Activated T-helper 17 cell treated with anti-CD3 and anti-CD28 coated beads, Interleukin-2, amount 50 U/mL, for 72 hours (primary cell): ENCODE measurements at places on chromosomes 1 and 21. TPM values are rescaled to one million over a fixed set of nuclear protein-coding genes. Genes with fewer than 3 reads are reported as not detected.

GRCh38 chr1:28927266-28927647 is 12.9 kb downstream of the EPB41 start:
- no peak for ATAC-seq

The ZNF648 gene
- total RNA-seq: 0.21 TPM

DNA sequence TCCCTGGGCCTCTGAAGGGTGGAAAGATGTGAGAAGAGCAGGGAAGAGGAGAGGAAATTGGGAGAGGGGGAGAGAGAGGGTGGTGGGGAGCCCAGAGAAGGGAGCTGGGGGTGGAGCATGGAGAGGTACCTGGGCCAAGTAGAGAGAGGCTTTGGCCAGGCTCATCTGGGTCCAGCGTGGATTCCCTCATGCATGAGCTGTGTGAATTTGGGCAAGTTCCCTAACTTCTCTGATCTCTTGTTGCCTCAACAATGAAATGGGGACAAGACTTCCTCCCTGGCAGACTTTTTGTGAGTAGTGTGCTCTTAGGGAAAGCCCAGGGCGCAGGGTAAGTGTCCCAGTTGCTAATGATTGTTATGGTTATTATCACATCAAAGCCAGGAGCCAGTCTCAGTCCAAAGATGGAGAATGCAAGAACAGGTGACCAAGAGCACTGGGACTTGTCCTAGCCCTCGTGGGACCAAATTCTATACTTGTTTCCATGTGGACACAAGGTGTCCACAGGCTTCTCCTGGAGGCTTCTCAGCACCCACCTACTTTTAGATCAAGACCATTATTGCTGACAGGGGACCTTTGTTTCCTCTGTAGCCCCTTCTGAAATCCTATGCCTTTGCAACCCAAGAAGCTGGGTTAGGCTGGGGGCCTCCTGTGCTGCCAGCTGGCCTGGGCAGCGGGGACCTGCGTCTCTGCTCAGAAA is 13.9 kb downstream of the IL6R start:
- ATAC-seq: peak; percentile 7

The EFHD2 gene
- 90.4 TPM for total RNA-seq

The GPR161 gene
- 1.1 TPM for total RNA-seq

GRCh38 chr1:92934395-92935378 is 26.6 kb downstream of the DIPK1A start:
- ATAC-seq: no peak

DNA sequence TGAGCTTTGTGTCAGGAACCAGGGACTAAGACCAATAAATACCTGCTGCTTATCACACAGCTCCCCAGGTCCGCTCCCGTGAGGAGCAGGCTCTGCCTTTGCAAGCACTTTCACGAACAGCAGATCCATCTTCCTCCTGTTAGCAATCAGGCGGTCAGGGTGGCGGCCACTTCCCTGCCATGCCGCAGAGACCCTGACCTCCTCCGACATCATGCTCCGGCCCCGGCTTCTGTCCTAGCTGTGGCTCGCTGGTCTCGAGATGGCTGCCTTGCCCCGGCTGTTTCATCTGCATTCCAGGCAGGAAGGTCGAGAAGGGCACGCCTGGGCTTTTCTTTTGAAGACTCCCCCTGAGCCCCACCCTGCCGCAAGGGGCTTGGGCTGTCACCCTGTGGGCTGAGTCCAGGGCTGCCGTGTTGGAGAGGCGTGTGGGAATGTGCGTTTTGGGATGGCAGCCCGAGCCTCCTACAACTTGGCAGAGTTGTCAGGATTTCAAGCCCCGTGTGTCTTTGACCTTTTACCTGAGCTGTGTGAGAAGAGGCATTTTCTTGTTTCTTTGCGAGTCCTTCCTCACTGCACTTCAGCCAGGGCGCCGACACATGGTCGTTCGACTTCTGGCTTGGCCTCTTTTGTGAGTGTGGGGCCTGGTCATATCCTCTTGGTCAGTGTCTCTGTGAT is 59.5 kb downstream of the AGPAT3 start:
- ATAC-seq: no peak

The SYNC gene
- not detected for total RNA-seq

GRCh38 chr1:203652724-203653461 is 26.3 kb downstream of the ATP2B4 start:
- ATAC-seq: peak; percentile 64

DNA sequence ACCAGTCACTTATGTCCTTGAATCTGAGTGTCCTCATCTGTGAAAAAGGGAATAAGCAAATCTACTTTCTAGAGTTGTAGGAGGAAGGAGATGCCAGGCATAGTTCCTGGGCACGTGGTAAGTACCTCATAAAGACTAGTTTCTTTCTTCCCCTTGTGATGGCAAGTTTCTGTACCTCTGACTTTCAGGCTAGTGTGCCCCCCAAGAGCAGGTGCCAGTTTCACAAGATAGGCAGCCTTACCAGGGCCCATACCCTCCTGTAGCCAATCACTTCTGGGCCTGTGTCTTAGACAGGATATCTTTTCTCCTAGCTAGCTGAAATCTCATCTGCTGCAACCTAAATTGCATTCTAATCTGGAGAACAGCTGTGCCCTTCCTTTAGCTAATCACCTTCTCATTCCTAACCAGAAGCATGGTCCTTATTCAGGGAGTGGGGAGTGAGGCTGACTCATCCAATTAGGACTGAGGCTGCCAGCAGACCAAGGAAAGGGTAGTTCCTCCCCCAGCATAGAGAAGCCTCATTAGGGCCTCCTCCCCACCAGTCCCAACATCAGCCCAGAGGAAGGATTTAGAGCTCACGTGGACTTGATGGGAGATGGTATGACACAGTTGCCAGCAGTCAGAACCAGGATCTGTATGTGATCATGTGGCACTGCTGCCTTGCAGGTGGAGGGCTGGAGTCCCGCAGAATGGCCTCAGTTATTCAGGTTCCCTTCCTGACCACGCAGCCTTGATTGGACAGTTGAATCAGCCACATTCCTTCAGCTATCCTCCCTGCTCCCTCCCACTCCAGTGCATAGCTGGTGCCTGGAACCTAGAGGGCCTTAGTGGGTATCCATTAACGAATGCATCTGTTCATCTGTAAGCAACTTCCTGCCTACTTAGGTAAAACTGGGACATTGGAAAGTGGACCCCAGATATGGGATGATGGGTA is 7.9 kb downstream of the KLHDC8A start:
- no peak for ATAC-seq

- ATAC-seq: no peak
Measured at GRCh38 chr1:235018161-235018560, 110.5 kb downstream of the TOMM20 start.

DNA sequence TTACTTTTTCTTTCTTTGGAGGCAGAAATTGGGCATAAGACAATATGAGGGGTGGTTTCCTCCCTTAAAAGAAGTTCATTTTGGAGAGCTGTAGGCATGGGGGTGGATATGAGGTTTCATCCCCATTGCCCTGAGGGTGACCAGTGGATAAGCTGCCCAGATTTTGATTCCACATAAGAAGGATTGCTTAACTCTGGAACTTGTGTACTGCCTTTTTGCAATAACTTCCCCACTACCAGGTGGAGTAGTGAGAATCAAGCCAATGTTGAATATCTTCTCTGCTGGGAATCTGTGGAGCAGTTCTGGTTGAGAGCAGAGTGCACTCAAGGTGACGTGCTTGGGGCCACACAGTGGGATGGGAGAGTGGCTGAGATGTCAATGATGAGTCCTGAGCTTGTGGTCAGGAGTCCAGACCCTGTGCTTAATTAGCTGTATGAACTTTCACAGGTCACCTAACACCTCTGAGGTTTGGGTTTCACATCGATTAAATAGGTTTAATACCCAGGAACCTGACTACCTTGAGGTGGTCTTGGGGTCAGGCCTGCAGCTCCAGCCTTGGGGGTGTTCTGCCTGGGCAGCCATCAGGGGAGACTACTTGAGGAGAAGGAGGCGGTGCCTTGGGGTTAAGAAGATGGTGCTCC is 152.9 kb downstream of the FCRL5 start:
- ATAC-seq: no peak

The DENND2C gene
- 1.0 TPM for total RNA-seq

The ADAMTSL4 gene
- total RNA-seq: 0.29 TPM

The VSIG8 gene
- total RNA-seq: not detected

DNA sequence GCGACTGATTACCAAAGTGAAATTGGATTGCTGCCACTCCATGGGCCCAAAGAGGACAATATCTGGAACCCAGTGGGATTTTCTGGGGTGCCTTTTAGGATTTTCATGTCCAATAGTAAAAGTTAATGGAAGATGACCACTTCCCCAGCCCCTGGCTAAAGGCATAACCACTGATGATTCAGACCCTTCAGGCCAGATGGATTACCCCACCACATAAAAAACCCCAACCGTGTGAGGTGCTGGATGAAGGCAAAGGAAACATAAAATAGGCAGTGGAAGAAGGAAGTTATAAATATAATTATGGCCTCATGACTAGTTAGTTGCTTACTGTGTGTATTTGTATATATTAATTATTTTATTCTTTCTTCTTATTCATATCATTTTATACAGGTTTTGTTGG is 40.2 kb upstream of the IL10 start:
- no peak for ATAC-seq

The GPR37L1 gene
- not detected for total RNA-seq

- ATAC-seq: no peak
Measured at GRCh38 chr1:115224636-115225035, 113.4 kb downstream of the NGF start.

DNA sequence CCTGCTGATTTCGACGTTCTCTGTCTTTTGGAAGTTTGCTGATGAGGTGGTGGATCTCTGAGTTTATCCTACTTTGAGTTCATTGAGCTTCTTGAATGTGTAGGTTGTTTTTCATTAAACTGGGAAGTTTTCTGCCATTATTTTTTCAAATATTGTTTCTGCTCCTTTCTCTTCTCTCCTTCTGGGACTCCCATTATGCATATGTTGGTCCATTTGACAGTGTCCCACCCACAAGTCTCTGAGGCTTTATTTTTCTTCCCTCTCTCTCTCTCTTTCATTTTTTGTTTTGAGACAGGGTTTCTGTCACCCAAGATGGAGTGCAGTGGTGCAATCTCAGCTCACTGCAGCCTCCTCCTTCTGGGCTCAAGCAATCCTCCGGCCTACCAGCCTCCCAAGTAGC is 11.7 kb downstream of the TNFRSF18 start:
- ATAC-seq: no peak

DNA sequence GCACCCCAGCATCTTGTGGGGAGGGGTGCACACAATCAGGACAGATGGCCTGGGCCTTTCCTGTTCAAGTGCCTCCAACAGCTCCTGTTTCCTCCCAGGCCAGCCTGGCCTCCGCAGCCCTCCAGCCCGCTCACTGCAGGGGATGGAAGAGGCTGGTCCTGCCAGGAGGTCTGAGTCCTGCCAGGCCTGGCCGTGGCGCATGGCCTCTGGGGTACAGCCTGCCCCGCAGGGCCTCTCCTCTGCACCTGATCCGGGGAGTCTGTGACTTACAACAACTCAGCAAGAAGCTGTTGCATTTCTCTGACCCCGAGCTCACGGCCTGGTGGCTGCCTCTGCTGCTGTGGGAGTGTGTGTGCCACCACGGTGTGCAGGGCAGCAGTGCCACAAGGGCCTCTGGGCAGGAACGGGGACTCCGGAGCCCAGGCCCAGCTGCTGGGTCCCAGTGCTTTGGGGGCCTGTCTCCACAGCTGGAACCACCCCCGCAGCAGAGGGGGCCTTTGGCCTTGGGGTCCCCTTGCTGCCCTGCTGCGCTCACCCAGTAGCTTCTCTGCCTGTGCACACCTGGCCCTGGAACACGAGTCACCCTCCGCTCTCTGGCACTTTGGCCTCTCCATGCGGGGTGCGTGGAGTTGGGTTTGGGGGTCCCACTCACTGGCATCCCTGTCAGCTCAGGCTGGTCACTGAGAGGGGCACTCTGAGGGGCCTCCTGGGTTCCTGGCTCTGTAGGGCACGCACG is 17.4 kb upstream of the LRRC3 start:
- ATAC-seq: no peak

- no peak for ATAC-seq
Measured at GRCh38 chr1:53532912-53533311, 73.7 kb downstream of the DMRTB1 start.

DNA sequence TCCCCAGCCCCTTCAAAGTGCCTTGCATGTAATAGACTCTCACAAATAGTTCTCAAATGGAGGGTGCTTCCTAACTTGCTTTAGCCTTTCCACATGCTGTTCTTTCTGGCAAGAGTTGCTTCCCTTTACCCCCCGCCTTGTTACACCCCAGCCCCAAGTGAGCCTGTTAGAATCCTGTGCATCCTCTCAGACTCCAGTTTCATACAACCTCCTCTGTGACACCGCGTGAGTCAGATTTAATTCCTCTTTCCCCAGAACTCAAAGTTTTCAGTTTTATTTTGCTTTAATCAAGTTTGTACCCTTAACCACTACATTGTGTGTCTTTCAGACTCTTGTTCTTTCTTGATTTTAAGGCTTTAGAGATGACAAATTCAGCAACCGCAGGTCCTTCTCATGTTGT is 234.5 kb upstream of the HOOK1 start:
- ATAC-seq: no peak

The MCOLN2 gene
- total RNA-seq: 25.6 TPM

The CD1B gene
- total RNA-seq: not detected

The GPA33 gene
- total RNA-seq: 0.58 TPM

The CASQ1 gene
- total RNA-seq: not detected

The KCNN3 gene
- total RNA-seq: 0.37 TPM

GRCh38 chr1:191174298-191174697 is 696.6 kb upstream of the BRINP3 start:
- no peak for ATAC-seq

GRCh38 chr1:95089650-95090287 is 17.0 kb upstream of the ALG14 start:
- no peak for ATAC-seq

The GBP3 gene
- 5.7 TPM for total RNA-seq

GRCh38 chr1:231591466-231591865 is 35.1 kb upstream of the DISC1 start:
- ATAC-seq: no peak

The TMEM63A gene
- 242 TPM for total RNA-seq

- ATAC-seq: no peak
Measured at GRCh38 chr1:4085546-4085945, 185.5 kb upstream of the C1orf174 start.

The RXRG gene
- not detected for total RNA-seq

GRCh38 chr1:109628540-109629321 is 9.1 kb downstream of the AMPD2 start:
- ATAC-seq: peak; percentile 45

DNA sequence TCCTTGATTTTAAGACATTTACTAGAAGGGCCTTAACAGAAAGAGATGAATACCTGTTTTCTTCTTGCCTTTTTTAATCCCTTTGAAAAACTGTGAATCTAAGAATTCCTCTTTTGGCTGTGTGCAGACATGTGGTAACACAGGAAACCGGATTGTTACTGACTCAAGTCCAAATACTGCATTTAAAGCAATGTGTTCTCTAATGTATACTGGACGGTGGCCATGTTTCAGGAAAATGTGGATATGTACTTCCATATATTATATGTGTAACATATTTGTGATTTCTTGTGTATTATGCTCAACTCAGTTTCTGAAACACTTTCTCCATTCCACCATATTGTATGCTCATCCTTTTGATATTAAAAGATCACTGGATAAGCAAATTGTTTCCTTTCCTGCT is 185.1 kb downstream of the LRRC7 start:
- no peak for ATAC-seq

- ATAC-seq: no peak
Measured at GRCh38 chr1:71116729-71117128, 35.9 kb upstream of the ZRANB2 start.

- no peak for ATAC-seq
Measured at GRCh38 chr1:20896826-20897225, 109.7 kb upstream of the HP1BP3 start.

GRCh38 chr1:44025816-44026215 is 5.4 kb downstream of the SLC6A9 start:
- no peak for ATAC-seq

- no peak for ATAC-seq
Measured at GRCh38 chr1:201689647-201690046, 139.3 kb upstream of the IPO9 start.
